DMS153 (cell line): ENCODE measurements at places on chromosomes 5 and 9.

GRCh38 chr5:60161340-60161934, 267.9 kb upstream of the PDE4D start:
- no peak for DNase-seq

DNA sequence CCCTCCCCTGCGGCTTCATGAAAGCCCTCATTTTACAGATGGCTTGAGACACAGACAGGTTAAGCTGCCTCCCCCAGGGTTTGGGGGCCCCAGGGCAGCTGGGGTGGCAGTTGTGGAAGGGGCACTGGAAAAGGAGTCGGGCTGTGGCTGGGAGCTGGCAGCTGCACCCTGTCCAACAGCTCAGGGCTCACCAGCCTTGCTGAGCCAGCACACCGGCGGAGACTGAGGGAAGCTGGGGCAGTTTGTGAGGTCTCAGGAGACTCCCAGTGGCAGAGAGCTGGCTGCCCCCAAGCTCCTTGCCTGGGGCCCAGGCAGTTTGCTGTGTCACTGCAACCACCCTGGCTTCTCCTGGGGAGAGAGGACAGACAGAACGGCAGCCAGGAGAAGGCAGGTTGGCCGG, 34.8 kb upstream of the RAPGEF1 start:
- no peak for DNase-seq

DNA sequence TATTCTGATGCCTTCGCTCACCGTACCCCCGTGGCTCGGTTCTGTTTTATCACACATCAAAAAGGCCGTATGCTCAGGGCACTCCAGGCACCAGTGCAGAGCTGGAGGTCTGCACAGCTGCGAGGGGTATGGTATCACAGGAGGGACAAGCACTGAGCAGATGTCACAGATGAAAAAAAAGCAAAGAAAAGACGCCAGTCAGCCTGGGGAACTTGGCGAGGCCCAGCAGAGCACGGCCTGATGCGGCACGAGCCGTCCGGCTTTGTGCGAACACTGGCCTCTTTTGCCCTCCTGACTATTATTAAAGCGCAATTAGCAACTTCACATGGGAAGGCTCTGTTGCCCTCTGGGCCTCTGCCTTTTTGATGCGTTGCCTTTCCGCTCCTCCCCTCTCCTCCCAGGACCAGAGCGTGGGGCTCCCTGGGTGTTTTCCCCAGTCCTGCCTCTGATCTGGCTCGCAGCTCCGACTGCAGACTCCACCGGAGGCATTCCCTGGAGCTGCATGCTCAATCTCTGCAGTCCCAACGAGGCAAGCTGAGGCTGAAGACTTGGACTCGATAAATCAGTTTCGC, 44.4 kb downstream of the AK8 start:
- DNase-seq, result no peak

DNA sequence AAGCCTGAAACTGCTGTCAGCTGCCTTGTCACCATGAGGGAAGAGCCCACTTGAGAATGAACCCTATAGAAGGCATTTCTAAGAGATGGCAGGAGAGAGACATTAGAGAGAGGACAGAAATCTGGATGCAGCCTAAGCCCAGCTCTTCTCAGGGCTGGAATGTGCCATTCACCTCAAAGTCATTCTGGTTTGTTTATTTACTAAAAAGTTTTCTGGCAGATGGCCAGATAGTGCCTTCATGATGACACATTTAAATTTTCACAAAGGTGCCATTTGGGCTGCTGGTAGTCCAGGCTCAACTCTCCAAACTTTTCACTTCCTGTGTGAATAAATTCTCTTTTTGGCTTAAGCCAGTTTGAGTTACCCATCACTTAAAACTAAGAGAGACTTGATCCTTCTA, 144.6 kb upstream of the ZNF366 start:
- DNase-seq, result no peak

GRCh38 chr5:168239325-168239724, 52.1 kb upstream of the WWC1 start:
- DNase-seq, result no peak

GRCh38 chr5:81292130-81292529, 9.3 kb upstream of the ZCCHC9 start:
- no peak for DNase-seq

- no peak for DNase-seq
Measured at GRCh38 chr5:642481-642880, 30.3 kb downstream of the CEP72 start.

DNA sequence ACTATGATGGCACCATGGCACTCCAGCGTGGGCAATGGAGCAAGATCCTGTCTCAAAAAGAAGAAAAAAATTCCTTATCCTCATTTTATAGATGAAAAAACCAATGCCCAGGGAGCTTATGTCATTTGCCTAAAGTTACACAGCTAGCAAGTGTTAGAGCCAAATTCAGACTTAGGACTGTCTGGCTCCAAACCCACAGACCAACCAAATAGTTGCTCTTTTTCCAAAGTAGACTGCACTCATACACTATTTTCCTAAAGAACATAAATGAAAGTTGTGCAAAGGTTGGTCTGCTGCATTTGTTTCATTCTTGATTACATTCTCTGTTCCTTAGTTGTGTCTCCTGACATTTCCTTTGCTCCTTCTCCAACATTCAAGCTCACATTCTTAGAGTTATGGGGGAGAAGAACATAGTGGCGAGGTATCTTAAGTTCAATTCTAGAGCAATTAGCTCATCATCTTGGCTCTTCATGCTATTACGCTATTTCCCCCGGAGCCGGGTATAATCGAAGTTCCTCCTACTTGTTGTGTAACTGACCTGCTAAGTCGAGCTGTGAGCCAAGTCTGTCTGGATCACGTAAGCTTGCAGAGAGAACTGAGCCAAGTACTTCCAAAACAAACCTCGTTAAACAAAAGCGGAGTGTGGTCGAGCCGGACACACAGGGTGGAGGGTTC, 138.3 kb downstream of the RFK start:
- DNase-seq, result no peak
